ENCODE measurements at places on chromosomes 16 and 17. TPM values are rescaled to one million over a fixed set of nuclear protein-coding genes. Genes with fewer than 3 reads are reported as not detected.

Gene AP1G1
- total RNA-seq = 59.3 TPM

Gene DRC3
- total RNA-seq = 0.64 TPM

- no peak overlapping the region for H3K27ac ChIP-seq
- H3K36me3 ChIP-seq = peaks cover 12% of the 10 kb centered on the region
- no peaks in the 10 kb centered on the region for H3K27me3 ChIP-seq
- no peak for DNase-seq
- H3K4me3 ChIP-seq = no peak overlapping the region
These were observed 24.0 kb downstream of the PDIA2 start for GRCh38 chr16:306911-307370.

DNA sequence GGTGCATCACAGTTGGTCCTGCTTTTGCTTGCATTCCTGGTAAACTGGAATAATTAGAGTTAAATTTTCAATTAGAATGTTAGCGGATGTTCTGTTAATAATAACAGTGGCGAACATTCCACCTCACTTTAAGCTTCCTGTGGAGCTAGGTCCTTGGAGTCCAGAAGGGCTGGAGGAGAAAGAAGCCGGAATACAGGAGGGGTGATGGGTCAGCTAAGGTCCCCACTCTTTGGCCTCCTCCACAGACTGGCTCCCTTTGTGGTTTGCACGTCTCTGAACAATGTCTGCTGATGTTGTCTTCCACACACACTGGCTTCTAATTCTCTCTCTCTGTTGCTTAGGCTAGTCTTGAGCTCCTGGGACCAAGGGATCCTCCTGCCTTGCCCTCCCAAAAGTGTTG, 35.0 kb upstream of the ETV4 start:
- H3K27ac ChIP-seq = no peak overlapping the region
- H3K27me3 ChIP-seq = no peaks in the 10 kb centered on the region
- peaks cover 15% of the 10 kb centered on the region for H3K4me1 ChIP-seq
- no peak overlapping the region for H3K4me3 ChIP-seq

DNA sequence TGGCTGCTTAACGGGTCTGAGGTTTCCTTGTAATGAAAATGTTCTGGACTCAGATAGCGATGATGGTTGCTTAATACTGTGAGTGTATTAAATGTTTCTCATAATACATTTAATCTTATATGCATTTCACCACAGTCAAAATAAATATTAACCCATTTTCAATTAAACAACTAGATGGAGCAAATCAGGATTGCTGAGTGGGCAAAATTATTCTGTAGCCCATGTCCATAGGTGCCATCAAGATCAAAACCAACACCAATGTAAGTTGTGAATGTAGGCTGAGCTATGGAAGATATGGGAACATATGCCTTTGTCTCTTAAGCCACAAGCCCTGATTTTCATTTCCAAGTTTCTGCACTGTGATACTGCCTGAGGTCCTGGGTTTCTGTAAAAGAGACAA, 572.6 kb upstream of the EEF2KMT start:
- peaks cover 2% of the 10 kb centered on the region for H3K27me3 ChIP-seq
- H3K4me3 ChIP-seq = no peak overlapping the region
- H3K36me3 ChIP-seq = no peaks in the 10 kb centered on the region
- H3K27ac ChIP-seq = no peak overlapping the region

DNA sequence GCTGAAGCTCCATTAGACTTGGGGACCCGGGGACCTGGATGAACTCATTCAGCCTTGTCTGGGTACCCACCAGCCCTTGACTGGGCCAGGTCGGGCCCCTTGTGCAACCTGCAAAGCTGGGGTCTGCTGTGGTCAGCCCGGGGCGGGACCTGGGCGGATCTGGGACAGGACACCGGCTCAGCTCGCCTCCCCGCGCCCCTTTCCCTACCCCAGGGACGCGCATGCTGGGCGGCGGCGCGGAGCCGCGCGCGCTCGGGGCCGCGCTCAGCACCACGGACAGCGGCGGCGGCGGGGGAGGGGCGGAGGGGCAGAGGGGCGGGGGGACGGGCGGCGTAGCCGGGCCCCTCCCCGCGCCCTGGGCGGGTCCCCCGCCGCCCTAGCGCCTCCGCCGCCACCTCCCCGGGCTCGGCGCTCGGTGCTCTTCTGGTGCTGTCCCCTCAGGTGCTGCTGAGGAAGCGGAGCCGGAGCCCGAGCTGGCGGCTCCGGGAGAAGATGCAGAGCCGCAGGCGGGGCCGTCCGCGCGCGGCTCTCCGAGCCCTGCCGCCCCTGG, 7.4 kb downstream of the ACD start:
- no peaks in the 10 kb centered on the region for H3K27me3 ChIP-seq
- H3K27ac ChIP-seq = no peak overlapping the region
- DNase-seq = no peak
- peaks cover 30% of the 10 kb centered on the region for H3K36me3 ChIP-seq

GRCh38 chr16:48106446-48106845, 49.3 kb downstream of the ABCC12 start:
- peaks cover 12% of the 10 kb centered on the region for H3K27me3 ChIP-seq
- H3K36me3 ChIP-seq = no peaks in the 10 kb centered on the region
- no peak overlapping the region for H3K4me3 ChIP-seq

- H3K4me3 ChIP-seq = no peak overlapping the region
- no peak for DNase-seq
- H3K4me1 ChIP-seq = peaks cover 3% of the 10 kb centered on the region
- H3K27me3 ChIP-seq = no peaks in the 10 kb centered on the region
- H3K36me3 ChIP-seq = no peaks in the 10 kb centered on the region
These were observed 180.8 kb downstream of the SPECC1 start for GRCh38 chr17:20189979-20190378.

GRCh38 chr17:9811537-9811936, 10.3 kb downstream of the GSG1L2 start:
- H3K27me3 ChIP-seq = peaks cover 4% of the 10 kb centered on the region
- no peak for DNase-seq
- no peaks in the 10 kb centered on the region for H3K36me3 ChIP-seq
- no peak overlapping the region for H3K27ac ChIP-seq

GRCh38 chr16:12330946-12331345, 354.4 kb downstream of the SNX29 start:
- H3K27me3 ChIP-seq = no peaks in the 10 kb centered on the region
- H3K4me1 ChIP-seq = peaks cover 9% of the 10 kb centered on the region
- no peak for DNase-seq

DNA sequence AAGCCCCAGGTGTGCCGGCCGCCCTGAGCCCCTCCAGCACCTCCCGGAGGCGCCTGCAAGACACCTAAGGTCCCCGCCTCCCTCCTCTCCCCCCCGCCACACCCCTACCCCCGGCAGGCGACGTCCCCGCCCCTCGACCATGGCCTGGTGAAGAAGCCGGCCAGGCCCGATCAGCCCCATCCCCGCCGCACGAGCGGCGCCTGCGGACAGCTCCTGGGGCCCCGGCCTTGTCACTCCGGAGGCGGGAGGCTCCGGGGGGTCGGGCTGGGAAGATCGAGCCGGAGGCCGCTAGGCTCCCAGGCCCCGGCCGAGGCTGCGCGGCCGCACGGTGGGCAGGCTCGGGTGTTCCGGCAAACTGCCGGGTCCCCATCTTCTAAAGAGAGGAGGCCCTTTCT, 405 bp upstream of the ACE start:
- no peak overlapping the region for H3K27ac ChIP-seq
- DNase-seq = no peak
- H3K4me3 ChIP-seq = peak overlapping the region; percentile 21

- no peak overlapping the region for H3K4me3 ChIP-seq
- H3K27me3 ChIP-seq = no peaks in the 10 kb centered on the region
- H3K4me1 ChIP-seq = no peaks in the 10 kb centered on the region
- no peaks in the 10 kb centered on the region for H3K36me3 ChIP-seq
These were observed 188.7 kb upstream of the GSE1 start for GRCh38 chr16:85424260-85425073.

DNA sequence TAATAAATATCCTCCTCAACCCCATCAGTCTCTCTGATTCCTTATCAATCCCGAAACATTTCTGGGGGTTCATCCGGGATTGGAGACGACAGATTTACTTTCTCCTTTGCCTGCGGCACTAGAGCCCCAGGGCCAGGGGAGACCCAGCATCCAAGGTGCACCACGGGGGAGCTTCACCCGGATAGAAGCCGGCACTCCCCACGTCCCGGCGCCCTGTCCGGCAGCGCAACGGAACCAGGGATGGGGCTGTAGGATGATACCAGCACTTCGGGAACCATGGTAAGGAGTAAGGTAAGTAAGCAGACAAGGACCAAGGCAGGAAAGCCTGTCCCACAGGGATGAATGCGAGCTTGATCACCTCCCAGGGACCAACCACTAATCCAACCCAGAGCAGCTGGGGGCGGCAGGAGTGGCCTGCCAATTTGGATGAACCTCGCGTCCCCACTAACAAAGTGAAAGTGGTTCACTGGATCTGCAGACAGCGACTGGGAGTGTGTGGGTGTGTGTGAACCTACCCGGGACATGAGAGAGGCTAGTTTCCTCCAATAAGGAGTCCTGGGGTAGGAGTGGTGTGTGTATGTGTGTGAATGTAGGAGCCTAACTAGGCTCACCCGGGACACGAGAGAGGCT, 11.9 kb downstream of the POLR3K start:
- H3K27me3 ChIP-seq = no peaks in the 10 kb centered on the region
- no peak overlapping the region for H3K4me3 ChIP-seq
- peaks cover 34% of the 10 kb centered on the region for H3K4me1 ChIP-seq
